ENCODE measurements at places on chromosomes 7 and 10.

DNA sequence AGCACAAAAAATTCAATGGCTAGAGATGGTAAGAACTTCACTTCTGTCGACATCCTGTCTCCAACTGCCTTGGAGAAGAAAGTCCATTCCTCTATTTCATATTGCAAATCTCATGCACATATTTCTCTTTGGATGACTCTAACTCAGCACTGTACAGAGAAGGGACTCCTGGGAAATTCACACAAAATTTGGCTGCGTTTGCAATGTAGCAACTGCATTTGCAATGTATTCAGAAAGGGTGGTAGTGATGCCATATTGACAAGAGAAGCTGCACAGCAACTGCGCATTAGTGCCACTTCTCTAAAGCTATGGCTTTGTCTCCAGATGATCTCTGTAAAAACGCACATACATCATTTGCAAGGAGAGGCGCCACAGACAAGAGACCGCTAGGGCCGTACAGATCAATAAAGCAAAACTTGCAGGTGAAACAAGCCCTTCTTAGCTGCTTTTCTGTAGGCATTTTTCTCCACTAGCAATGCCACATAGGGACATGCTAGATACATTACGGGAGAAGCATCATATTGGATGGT lies 389.5 kb downstream of the TCERG1L start:
- no peak for DNase-seq

GRCh38 chr7:95586951-95587301 lies 9.4 kb downstream of the PDK4 start:
- no peak for DNase-seq

DNA sequence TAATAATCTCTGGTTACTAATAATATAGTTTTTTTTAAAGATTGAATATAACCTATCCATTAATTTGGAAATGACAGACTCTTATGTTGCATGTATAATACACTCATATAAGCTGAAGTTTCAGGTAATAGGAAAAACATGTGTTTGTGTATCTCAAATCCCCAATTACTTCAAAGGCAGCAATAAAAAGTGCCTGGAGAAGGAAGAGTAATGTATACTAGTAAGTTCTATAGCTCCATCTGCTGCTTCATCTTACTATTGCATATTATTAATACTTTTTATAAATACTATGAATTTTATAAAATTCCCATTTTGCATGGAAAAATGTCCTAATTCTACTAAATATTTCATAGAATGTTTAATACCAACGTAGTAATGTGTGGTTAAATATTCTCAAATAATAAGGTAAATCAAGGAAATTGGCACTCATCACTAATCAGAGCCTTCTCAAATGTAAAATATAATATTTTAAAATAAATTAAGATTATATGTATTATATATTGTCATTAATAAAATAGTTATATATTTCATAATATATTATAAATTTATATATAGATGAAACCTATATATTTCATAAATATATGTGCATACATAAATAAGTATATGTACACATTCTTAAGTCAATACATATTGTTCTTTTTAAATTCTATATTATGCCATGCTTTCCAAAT lies 311.9 kb downstream of the HGF start:
- peak; percentile 7 for DNase-seq

GRCh38 chr10:3906511-3907111 lies 121.6 kb upstream of the KLF6 start:
- DNase-seq, result peak; percentile 64

- DNase-seq, result no peak
These were observed 527.4 kb upstream of the VSTM2A start for GRCh38 chr7:54014765-54015164.

DNA sequence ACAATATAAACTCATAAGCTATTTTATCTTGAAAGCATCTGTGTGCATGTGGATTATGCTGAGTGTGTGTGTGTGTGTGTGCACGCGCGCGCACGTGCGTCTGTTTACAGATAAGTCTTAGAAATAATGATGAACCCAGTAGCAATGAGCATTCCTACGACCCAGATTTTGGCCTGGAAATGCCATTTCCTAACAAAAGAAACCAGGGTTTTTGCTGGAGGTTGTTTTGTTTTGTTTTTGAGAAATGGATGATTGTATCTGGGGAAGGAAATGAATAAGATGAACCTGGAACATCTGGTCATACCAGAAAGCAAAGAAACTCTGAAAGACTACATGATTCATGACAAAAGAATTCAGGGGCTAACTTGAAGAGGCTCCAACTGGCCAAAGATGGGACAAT lies 22.1 kb upstream of the LMOD2 start:
- peak; percentile 14 for DNase-seq

GRCh38 chr10:34866848-34867247 lies 51.8 kb upstream of the PARD3 start:
- DNase-seq, result no peak

DNA sequence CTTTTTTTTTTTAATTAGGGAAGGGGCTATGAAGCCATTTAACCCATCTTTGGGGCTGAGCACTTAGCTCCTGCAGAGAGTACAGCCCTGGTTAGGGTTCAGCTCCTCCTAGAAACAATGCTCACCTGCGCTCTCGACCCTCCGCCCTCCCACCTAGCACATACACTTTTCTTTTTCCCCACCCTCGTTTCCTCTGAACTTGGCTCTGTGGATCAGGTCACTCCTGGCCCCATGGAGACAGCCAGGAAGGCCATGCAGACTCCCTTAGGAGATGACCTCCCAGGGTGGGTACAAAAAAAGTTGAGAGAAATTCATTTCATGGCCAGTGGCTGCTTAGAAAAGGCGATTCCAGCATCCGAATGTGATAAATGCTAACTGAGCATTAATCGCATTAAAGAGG lies 15.8 kb downstream of the PAX2 start:
- no peak for DNase-seq

DNA sequence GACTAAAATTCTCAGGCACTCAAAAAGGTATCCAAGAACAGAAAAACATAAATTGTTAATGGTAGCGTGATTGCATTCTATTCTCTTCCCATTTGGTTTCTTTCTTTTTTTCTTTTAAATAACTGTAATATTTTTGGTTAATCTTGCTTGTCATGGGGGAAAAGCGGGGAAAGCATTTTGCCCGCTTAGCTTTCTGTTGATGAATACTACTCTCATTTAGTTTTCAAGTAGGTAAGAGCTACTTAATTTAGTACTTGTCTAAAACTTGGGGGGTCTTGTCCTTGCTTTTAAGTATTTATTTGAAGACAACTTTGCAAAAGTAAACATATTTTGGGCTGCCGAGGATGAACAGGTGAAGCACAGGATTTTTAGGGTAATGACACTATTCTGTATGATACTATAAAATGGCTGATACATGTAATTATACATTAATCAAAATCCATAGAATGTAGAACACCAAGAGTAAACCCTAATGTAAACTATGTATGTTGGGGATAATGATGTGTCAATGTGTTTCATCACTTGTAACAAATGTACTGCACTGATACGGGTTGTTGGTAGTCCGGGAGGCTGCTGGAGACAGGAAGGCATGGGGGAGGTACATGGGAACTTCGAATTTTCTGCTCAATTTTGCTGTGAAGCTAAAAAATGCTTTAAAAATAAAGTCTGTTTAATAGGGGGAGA lies 1.7 kb downstream of the TES start:
- no peak for DNase-seq

- no peak for DNase-seq
These were observed 20.3 kb downstream of the ZCCHC24 start for GRCh38 chr10:79425074-79425532.

GRCh38 chr7:34190299-34190698 lies 285.0 kb downstream of the BMPER start:
- no peak for DNase-seq

- DNase-seq, result no peak
These were observed 147.2 kb downstream of the NSUN6 start for GRCh38 chr10:18504161-18504560.

DNA sequence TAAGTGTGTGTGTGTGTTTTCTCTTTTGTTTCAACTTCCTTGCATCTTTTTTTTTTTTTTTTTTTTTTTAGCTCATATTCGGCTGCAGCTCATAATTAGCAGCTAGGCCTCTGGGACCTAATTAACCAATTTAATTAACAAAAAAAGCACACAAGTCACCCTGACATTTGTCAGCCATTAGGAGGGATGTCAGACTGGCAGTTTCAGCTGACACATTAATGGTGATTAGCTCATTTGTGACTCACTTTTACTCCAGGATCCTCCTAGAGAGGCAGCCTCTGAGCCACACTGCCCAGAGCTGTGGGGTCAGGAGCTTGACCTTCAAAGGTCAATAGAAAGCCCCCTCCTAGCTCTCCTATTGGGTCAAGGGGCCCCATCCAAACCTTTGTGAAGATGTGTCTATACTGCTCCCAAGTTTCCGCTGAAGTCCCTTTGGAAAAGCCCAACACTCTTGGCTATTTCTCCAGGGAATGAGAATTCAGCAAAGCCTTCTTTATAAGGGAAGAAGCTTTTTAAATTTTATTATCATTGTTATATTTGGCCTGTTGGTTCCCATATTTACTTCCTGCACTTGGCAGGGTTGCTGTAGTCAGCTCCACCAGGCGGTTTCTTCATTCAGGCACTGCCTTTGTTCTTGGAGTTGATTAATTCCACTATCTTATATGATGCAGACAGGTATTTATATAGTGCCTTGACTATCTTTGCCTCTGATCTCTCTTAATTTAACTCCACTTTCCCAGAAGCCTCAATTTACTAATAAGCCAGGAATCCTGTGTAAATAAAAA lies 109.5 kb upstream of the HABP2 start:
- no peak for DNase-seq

DNA sequence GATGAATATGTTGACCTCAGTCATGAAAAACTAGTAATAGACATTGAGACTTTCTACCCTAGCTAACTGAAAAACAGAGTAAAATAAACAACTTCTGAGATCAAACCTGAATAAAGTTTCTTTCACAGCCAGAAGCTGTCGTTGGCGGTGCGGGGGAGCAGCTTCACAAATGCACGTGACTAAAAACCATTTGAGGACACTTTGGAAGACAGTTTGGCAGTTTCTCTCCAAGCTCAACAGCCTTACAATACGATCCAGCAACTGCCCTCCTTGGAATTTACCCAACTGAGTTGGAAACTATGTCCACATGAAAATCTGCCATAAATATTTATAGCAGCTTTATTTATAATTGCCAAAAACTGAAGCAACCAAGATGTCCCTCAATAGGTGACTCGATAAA lies 63.1 kb downstream of the CYTH3 start:
- no peak for DNase-seq

GRCh38 chr7:154720016-154720415 lies 282.9 kb downstream of the PAXIP1 start:
- no peak for DNase-seq

- peak; percentile 54 for DNase-seq
These were observed 13.2 kb downstream of the NUDCD3 start for GRCh38 chr7:44477063-44477830.

DNA sequence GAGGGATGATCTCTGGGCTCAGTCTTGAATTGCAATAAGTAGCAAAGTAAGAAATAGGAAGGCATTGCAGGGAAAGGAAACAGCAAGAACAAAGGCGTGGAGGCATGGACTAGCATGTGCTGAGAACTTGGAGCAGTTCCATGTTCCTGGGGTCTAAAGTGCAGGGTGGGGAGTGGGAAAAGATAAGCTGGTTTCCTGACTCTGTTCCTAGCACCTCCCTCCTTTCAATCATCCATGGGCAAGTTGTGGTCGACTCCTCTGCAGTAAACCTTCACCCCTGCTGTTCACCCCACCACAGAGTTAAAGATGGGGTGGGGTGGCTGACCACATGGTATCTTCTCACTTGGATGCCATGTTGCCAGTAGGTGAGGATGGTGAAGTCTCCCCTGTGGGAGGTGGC lies 29.6 kb downstream of the RPS24 start:
- DNase-seq, result no peak

- no peak for DNase-seq
These were observed 16.4 kb downstream of the FAM241B start for GRCh38 chr10:69646185-69647060.

GRCh38 chr7:12013983-12014382 lies 182.0 kb upstream of the THSD7A start:
- no peak for DNase-seq

- no peak for DNase-seq
These were observed 36.1 kb upstream of the ZNF736 start for GRCh38 chr7:64277630-64278029.

- DNase-seq, result no peak
These were observed 33.5 kb downstream of the SLC37A3 start for GRCh38 chr7:140364819-140365218.

- no peak for DNase-seq
These were observed 306.6 kb downstream of the CAMK1D start for GRCh38 chr10:12655940-12656339.

Data from hepatic stellate cell (primary cell).